ENCODE measurements at places on chromosomes 13 and 19. TPM values are rescaled to one million over a fixed set of nuclear protein-coding genes. Genes with fewer than 3 reads are reported as not detected.

DNA sequence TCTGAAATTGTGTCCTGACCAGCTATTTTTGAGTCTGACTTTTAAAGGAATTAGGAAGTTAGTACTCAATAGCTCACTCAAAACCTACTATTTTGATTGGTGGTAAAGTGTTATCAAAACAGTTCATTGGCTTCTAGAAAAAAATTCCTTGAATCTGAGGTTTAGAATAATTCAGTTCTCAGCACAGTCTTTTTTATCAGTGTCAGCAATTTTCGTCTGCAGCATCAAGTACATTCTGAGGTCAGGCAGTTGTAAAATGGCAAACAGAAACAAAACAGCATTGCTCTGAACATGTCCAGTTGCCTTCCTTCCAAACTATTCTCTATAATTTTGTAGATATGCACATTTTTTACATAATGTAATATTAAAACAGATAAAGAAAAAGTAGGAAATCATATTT, 1644.1 kb downstream of the SLITRK5 start:
- no peak for DNase-seq
- no peak overlapping the region for H3K4me3 ChIP-seq
- no peaks in the 10 kb centered on the region for H3K27me3 ChIP-seq
- no peaks in the 10 kb centered on the region for H3K36me3 ChIP-seq
- no peak overlapping the region for H3K27ac ChIP-seq
- H3K4me1 ChIP-seq = no peaks in the 10 kb centered on the region

Gene PALM3
- total RNA-seq = not detected

DNA sequence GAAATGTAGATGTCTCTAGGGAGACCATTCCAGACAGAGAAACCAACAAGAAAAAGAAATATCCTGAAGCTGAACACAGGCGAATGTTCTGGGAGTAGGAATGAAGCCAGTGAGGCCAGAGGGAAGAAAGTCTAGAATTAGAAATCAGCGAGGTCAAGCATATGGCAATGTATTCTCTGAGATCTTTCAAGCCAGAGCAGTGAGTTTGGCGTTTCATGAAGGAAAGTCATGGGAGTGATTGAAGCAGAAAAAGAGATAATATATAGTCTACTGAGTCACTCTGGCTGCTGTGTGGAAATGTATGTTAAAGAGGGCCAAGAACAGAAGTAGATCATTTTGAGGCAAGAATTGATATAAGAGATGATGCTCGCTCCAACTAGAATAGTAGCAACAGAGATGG, 576.0 kb downstream of the PCDH17 start:
- peaks cover 12% of the 10 kb centered on the region for H3K27me3 ChIP-seq
- no peaks in the 10 kb centered on the region for H3K36me3 ChIP-seq
- H3K27ac ChIP-seq = no peak overlapping the region
- DNase-seq = no peak
- H3K4me1 ChIP-seq = no peaks in the 10 kb centered on the region
- H3K4me3 ChIP-seq = no peak overlapping the region

Gene KLK2
- total RNA-seq = not detected

- peak within 1 kb of the TSS; percentile 94 for H3K27ac ChIP-seq
- no peaks in the 10 kb centered on the region for H3K27me3 ChIP-seq
- DNase-seq = peak; percentile 96
- peak within 1 kb of the TSS; percentile 82 for H3K4me3 ChIP-seq
Observed at GRCh38 chr13:110615322-110616102, at the start of gene NAXD. NAXD (plus strand) TSS chr13:110615545; CDS start chr13:110615602, 57 bp downstream.

GRCh38 chr19:43395561-43395960, 19.1 kb upstream of the TEX101 start:
- no peak overlapping the region for H3K27ac ChIP-seq
- H3K4me1 ChIP-seq = no peaks in the 10 kb centered on the region
- H3K4me3 ChIP-seq = no peak overlapping the region

DNA sequence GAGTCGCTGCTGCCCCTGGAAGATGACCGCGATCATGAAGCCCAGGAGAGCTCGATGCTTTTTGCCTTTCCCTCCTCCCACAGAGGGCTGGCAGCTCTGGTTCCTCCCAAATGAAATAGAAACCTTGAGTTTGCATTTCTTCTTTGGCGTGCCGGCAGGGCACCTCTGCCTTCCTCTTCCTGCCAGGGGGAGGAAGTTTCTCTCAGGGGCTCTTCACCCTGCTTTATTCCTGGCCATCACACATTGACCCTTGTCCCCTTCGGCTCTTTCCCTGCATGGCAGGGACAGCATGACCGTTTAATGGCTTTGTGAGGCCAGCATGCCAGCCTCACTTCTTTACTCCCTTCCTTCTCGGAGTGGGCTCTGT, 47.9 kb downstream of the ACTN4 start:
- no peaks in the 10 kb centered on the region for H3K27me3 ChIP-seq
- peaks cover 47% of the 10 kb centered on the region for H3K4me1 ChIP-seq
- no peak for DNase-seq
- H3K27ac ChIP-seq = peak overlapping the region; percentile 70
- H3K4me3 ChIP-seq = no peak overlapping the region

Gene ZGLP1
- total RNA-seq = 3.8 TPM

Gene ANGPTL4
- total RNA-seq = 32.8 TPM

Gene NBEA
- total RNA-seq = 4.6 TPM

DNA sequence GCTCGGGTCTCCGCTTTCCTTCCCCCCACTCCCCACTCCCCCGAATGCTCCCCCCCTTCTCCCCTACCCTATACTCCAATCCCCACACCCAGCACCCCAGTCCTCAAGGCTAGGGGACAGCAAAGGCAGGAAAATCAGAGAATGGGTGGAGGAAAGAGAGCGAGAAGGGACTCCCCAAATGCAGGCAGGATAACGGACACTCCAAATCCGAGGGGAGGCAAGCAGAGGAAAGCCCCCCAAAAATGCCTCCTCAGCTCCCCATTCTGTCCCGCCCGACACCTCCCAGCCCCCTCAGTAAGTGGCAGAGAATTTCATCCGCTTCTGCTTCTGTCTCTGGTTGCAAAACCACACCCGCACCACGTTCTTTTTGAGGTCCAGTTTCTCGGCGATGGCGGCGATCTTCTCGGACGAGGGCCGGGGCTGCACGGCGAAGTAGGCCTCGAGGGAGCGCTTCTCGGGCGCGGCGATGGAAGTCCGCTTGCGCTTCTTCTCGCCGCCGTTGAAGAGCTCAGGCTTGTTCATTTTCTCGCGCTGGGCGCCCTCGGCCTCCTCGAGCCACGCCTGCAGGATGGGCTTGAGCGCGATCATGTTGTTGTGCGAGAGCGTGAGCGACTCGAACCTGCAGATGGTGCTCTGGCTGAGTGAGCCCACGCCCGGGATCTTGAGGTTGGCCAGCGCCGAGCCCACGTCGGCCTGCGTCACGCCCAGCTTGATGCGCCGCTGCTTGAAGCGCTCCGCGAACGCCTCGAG, 2.1 kb downstream of the POU4F1 start:
- no peak for DNase-seq
- no peaks in the 10 kb centered on the region for H3K4me1 ChIP-seq
- H3K4me3 ChIP-seq = no peak overlapping the region

DNA sequence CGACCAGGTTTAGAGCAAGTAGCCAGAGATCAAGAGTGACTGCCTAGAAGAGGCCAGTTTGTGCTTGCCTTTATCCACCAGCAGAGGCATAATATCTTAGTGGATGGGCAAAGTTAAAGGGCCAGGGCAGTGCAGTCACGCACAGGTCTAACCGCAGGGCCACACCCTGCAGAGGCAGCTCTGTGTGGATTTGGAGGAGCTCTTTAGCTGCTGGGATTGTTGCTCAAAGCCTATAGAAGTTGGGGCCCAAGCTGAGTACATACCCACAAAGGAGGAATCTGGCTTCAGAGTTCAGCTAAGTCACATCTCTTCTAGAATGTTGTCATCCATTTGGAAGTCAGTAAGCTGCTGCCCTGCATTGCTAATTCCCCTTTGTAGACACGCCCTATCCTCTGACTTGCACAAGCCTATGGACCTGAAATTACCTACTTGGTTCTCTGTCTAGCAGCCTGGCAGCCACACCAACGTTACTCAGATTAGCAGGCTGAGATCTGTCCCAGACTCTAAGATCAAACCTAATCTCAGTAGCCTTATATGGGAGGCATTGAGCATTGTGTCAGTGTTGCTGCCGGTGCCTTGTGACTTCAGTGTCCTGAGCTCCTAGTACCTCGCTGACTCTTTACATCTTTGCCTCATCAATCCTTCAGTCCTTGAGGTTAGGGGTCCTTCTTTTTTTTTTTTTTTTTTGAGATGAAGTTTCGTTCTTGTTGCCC, 102.9 kb upstream of the STARD13 start:
- peak; percentile 45 for DNase-seq
- H3K4me3 ChIP-seq = no peak overlapping the region
- peaks cover 8% of the 10 kb centered on the region for H3K4me1 ChIP-seq
- H3K27me3 ChIP-seq = no peaks in the 10 kb centered on the region
- no peaks in the 10 kb centered on the region for H3K36me3 ChIP-seq

GRCh38 chr19:28578786-28579505, 634.0 kb downstream of the UQCRFS1 start:
- H3K27ac ChIP-seq = no peak overlapping the region
- peaks cover 6% of the 10 kb centered on the region for H3K36me3 ChIP-seq
- no peaks in the 10 kb centered on the region for H3K27me3 ChIP-seq
- H3K4me3 ChIP-seq = no peak overlapping the region
- no peaks in the 10 kb centered on the region for H3K4me1 ChIP-seq

DNA sequence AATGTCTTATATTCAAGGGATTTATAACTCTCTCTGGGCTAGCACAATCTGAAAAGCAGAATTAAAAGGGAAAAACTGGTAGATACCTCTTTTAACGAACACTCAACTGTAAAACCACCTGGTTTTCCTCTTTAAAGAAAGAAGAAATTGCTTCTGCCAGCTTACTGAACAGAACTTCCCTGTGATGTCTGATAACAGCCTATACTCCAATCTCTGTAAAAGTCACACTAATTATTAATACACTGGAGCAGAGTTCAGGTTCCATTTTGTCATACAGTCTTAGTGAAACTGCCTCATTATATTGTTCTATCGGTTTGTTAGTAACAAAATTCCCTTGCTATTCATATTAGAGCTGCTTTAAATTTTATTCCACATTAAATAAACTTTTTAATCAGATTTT, 251.0 kb upstream of the STARD13 start:
- H3K36me3 ChIP-seq = no peaks in the 10 kb centered on the region
- no peak for DNase-seq
- no peak overlapping the region for H3K27ac ChIP-seq
- no peaks in the 10 kb centered on the region for H3K4me1 ChIP-seq

GRCh38 chr19:55088021-55088451, 12.4 kb downstream of the EPS8L1 start:
- H3K4me3 ChIP-seq = no peak overlapping the region
- H3K4me1 ChIP-seq = peaks cover 10% of the 10 kb centered on the region
- peaks cover 17% of the 10 kb centered on the region for H3K36me3 ChIP-seq
- DNase-seq = no peak

Gene SIGLEC5
- total RNA-seq = not detected

Gene DMKN
- 90.7 TPM for total RNA-seq

GRCh38 chr19:787536-787935, 9.7 kb upstream of the PTBP1 start:
- H3K4me1 ChIP-seq = peaks cover 12% of the 10 kb centered on the region
- no peak for DNase-seq
- peaks cover 6% of the 10 kb centered on the region for H3K36me3 ChIP-seq
- no peak overlapping the region for H3K4me3 ChIP-seq
- H3K27me3 ChIP-seq = no peaks in the 10 kb centered on the region
- no peak overlapping the region for H3K27ac ChIP-seq

- H3K27me3 ChIP-seq = peaks cover 14% of the 10 kb centered on the region
- H3K27ac ChIP-seq = no peak overlapping the region
- no peaks in the 10 kb centered on the region for H3K36me3 ChIP-seq
- H3K4me1 ChIP-seq = no peaks in the 10 kb centered on the region
Observed at GRCh38 chr13:78712831-78713230, 53.9 kb upstream of the OBI1 start.

GRCh38 chr19:964761-965694, 19.1 kb upstream of the WDR18 start:
- peaks cover 61% of the 10 kb centered on the region for H3K36me3 ChIP-seq
- H3K27ac ChIP-seq = no peak overlapping the region
- H3K27me3 ChIP-seq = no peaks in the 10 kb centered on the region
- peaks cover 4% of the 10 kb centered on the region for H3K4me1 ChIP-seq

GRCh38 chr13:40236566-40237168, 429.8 kb downstream of the FOXO1 start:
- no peaks in the 10 kb centered on the region for H3K27me3 ChIP-seq
- no peaks in the 10 kb centered on the region for H3K36me3 ChIP-seq
- H3K4me3 ChIP-seq = peak overlapping the region; percentile 51
- H3K27ac ChIP-seq = no peak overlapping the region
- DNase-seq = peak; percentile 88
- peaks cover 43% of the 10 kb centered on the region for H3K4me1 ChIP-seq

Gene LATS2
- total RNA-seq = 28.7 TPM

DNA sequence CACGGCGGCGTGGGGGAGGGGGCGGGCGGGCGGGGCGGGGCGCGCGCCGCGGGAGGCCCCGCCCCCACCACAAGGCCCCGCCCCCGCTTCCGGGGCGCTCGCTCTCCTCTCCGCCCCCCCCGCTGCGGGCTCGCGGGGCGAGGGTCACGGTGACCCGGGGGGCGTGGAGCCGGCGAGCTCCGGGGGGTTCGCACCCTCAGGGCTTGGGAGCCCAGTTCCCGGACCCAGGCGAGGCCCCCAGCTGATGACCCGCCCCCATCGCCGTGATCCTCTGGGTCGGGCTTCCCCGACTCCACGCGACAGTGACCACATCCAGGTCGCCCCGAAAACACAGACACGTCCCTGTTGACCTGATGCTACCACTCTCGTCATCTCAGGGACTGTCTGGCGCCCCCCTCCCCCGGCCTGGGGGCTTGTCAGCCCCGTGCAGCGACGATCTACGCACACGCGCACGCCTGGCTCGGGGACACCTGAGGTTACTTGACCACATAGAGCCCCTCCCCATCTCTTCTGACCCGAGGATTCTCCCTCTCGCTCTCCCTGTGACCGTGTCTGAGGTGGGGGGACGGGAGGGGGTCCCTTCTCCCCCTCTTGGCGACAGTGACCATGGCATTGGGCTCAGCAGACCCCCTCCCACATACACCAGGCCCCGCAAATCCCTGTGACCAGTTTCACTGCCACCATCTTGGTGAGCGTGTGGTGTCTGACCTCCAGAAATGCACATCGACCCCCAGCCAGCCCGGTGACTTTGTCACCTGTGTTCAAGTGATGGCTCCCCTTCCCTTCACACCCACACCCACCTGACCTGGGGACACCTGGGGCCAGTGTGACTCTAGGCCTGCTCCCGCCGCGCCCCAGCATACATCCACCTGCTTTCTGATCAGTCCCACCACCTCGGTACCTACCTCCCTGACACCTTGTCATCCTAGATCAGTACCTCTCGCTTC, 670 bp downstream of the MAP2K7 start:
- no peaks in the 10 kb centered on the region for H3K27me3 ChIP-seq
- peaks cover 28% of the 10 kb centered on the region for H3K36me3 ChIP-seq
- H3K4me1 ChIP-seq = peaks cover 32% of the 10 kb centered on the region
- peak; percentile 29 for DNase-seq

- H3K36me3 ChIP-seq = no peaks in the 10 kb centered on the region
- H3K27me3 ChIP-seq = no peaks in the 10 kb centered on the region
- no peak for DNase-seq
Observed at GRCh38 chr19:531753-532560, at the start of gene CDC34. CDC34 (plus strand) TSS chr19:531760; CDS start chr19:531932, 172 bp downstream.

- H3K36me3 ChIP-seq = peaks cover 66% of the 10 kb centered on the region
- H3K4me1 ChIP-seq = no peaks in the 10 kb centered on the region
- peak; percentile 67 for DNase-seq
- peak overlapping the region; percentile 57 for H3K4me3 ChIP-seq
- H3K27me3 ChIP-seq = no peaks in the 10 kb centered on the region
Observed at GRCh38 chr19:17234911-17235299, 8.9 kb downstream of the OCEL1 start.

GRCh38 chr19:49019242-49019932, 2.5 kb upstream of the LHB start:
- H3K27ac ChIP-seq = no peak overlapping the region
- H3K4me3 ChIP-seq = peak overlapping the region; percentile 57
- no peaks in the 10 kb centered on the region for H3K27me3 ChIP-seq
- peaks cover 18% of the 10 kb centered on the region for H3K4me1 ChIP-seq

Measured in MCF 10A (cell line).